AG09309 (cell line): ENCODE measurements at places on chromosomes 2 and 18.

GRCh38 chr2:231452799-231453508, 11.3 kb downstream of the NCL start:
- no peak for DNase-seq

DNA sequence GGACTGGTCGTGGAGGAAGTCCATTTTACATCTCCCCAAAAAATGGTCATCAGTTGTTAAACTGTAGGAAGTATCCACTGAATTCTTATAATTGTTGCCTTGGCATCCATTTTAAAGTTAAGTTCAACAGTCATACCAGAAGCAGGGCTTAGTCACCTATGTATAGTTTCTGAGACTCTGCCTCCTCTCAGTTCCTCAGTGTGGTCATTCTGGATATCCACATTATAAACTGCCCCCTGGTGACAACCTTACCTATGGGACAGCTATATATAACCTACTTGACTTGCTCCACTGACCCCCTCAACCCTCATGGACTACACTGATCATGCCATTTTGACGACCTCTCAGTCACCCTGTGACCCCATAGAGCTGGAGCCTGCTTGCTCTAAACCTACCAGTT, 617.0 kb downstream of the LRP1B start:
- DNase-seq = no peak

DNA sequence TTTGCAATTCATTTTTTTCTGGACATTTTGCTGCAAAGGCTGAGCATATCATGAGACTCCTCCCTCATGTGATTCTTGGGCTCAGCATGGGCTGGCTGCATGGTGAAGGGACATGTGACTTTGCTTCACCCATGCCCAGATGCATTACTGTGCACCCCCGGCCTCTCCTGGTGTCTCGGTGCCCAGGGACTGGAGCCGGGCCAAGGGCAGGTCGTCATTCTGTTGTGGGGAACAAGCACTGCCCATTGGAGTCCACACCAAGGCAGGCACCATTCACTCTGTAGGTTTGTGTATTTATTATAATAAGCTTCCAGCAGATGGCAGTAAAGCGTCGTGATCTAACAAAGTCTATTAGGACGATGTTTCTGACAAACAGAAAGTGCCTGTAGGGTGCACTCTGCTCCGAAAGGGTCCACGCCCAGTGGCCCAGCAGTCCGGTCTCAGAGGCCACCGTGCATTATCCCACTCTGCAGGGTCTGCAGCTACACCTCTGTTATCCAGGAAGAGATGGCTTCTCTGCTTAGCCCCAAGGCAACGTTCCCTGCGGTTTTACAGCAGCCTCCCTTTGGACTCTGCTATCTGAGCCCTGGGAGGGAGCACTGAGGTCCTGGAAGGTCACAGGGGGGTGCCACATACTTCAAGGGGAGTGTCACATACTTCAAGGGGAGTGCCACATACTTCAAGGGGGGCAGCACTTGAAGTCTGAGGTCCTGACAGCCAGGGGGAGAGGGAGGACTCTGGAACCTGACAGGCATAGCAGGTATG, 219.6 kb downstream of the TSN start:
- peak; percentile 33 for DNase-seq

DNA sequence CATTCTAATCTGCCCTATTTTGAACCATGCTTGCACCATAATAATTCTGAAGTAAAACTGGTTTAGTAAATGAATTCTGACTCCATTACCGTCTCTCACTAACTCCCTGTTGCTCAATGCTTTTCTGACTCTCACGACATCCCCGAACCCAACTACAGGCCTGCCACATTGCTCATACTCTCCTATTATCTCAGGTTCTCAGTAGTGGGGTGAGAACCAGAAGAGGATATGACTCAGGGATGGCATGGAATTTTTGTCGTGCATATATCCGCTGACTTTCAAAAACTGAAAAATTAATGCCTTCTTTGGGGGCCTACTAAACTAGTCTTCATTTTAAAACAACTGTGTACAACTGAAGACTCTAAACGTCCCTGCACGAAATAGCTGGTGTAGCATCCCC, 34.3 kb downstream of the NETO1 start:
- DNase-seq = peak; percentile 21

GRCh38 chr2:64455545-64455944, 1.6 kb downstream of the LGALSL start:
- no peak for DNase-seq

DNA sequence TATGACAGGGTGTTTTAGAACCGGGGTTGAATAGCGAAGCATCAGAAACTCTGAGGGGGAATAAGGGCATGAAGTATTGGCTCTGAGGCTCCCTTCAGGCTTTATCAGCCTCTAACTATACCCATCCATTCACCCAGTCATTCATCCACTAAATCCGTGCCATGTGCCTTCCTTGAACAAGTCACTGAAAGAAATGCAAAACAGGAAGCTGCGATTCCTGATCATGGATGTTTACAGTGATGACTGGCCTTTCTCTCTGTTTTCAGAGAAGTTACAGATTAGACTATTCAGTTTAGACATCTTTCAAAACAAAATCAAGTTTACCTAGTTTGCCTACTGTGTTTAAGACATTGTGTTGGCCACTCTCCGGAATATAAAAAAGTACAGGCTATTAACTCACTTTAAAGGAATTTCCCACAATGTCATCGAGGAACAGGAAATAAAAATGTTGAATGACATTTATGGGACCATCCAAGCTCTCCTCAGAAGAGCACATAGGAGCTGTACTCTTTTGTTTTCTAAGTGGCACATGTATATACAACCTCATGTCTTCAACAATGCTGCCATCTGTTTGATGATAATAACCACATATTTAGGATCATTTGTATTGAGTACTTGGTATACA, 43.8 kb upstream of the SLC14A1 start:
- DNase-seq = no peak

DNA sequence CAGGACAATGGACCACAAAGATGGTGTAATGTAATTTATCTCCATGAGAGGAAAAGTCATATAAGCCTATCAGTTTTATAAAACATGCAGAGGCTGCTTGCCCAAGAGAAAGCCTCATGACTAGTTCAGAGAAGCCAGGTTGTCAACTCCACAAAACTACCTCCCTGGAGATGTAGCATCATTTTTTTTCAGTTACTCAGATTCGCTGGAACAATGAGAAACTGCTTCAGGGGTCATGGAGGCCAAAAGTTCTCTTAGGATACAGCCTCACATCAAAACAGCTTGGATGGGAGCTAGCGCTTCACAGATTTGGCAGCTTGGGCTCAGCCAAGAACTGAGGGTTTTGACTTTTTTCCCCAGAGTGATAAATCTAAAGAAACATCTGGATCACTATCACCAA, 263.5 kb downstream of the INSIG2 start:
- DNase-seq = no peak

DNA sequence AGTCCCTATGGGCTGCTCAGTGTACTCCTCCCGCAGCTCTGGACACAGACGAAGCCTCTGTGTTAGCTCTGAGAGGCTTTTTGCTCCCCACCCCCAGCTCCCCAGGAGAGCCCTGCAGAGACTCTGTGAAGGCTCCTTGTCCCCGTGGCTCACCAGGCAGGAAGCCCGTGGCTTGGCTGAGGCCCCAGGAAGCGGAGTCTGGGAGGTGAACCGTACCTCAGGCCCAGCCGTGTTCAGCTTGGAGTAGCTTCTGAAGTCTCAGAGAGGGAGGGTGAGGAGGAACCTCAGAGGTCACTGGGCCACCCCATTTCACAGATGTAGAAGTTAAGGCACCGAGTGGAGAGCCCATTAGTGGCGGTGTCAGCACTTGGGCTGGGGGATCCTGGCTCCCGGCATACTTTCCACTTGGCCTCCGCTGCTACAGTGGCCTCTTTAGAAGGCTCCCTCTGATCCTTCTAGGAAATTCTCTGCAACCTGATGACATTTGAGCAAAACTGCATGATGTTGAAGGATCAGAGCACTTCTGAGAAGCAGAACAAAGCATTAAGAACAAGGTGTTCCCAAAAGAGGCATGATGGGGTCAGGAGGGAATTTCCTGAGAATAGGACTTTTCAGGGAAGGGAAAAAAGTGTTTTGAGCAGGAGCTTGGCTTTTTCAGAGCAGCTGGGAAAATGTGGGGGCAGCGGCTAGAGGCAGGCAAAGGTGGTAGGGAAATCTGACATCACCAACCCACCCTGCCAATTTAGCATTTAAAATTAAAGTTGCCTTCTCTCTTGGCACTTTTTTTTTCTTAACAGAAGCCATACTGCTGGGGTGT, 79.1 kb downstream of the MCFD2 start:
- DNase-seq = no peak

DNA sequence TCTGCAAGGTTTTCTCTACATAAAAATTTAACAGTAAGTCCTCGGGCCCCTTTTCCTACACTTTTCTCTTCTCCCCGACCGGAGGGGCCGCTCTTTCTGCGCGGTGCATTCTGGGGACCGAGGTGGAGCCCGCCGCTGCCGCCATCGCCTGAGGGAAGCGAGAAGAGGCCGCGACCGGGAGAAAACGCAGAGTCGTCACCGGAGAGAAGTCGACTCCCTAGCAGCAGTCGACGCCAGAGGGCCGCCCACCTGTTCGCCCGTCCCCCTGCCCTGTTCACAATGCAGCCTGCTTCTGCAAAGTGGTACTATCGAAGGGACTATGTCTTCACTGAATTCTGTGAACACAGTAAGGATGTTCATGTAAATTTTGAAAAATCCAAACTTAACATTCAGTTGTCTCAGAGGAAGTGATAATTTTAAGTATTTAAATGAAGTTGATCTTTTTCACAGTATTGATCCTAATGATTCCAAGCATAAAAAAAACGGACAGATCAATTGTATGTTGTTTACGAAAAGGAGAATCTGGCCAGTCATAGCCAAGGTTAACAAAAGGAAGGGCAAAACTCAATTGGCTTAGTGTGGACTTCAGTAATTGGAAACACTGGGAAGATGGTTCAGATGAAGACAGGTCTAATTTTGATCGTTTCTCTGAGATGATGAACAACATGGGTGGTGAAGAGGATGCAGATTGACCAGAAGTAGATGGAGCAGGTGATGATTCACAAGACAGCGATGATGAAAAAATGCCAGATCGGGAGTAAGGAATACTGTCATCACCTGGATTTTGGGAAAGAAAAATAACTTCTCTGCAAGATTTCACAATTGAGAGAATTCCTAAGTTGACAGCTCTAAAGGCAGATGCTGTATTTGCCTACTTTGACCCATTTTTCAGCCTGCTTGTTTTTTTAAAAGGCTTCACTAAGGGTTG, 55.8 kb downstream of the ASXL2 start:
- no peak for DNase-seq

DNA sequence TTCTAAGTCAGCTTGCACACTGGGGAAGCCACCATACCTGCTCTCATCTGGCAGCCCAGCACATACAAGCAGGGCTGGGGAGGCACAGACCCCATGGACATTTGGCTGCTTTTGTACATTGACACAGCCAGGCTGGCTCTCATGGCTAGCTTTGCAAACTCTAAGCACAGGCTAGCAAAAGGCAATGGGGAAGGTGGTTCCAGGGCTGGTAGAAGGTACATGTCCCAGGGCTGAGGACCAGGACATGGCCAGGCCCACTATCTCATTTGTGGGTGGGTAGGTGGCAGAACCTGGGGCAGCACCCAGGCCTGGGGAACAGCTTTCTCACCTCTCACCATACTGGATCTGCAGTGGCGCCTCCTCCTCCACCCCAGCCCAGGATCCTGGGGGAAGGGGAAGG, 90.9 kb downstream of the HS1BP3 start:
- DNase-seq = no peak

DNA sequence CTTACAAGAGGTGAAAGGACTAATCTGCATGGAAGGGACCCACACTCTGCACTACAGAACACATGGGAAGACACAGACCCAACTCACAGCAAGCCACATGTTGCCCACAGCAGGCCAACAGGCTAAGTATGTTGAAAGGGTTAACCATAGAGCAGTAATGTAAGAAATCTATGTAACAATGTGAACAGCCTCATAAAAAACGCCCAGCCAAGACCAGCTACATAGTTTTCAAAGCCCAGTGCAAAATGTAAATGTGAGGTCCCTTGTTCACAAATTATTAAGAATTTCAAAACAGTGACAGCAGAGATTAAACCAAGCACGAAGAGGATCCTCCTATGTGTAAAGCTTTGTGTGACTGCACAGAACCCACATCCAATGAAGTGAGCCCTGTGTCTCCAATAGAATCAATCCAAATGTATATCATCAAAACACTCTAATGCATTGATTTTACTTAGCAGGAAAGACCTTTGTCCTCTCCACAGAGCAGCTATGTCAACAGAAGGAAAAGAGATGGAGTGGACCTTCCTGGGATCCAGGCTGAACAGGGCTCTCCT, 210.1 kb downstream of the AGPS start:
- no peak for DNase-seq

- no peak for DNase-seq
Measured at GRCh38 chr18:32049393-32050171, 31.0 kb downstream of the RNF125 start.

- DNase-seq = no peak
Measured at GRCh38 chr2:41600460-41600859, 447.4 kb upstream of the PKDCC start.

DNA sequence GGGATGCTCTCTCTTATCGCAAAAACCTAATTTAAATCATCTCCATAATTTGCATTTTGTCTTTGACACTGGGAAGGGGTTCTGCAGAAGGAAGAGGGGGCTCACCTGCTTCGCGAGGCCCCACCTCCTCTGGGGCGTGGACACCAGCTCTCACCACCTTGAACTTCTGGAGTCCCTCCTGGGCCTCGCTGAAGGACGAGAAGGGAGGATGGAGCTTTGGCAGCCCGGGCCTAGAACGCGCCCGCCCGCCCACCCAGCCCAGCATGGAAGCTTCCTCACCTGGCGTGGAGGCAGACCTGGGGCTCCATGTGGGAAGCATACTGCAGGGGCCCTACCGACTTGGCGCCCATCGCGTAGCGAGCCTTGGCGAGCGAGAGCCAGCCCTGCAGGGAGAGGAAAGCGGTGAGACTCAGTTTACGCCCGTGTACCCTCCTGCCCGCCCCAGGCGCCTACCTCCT, 1.1 kb upstream of the IMP4 start:
- DNase-seq = no peak

DNA sequence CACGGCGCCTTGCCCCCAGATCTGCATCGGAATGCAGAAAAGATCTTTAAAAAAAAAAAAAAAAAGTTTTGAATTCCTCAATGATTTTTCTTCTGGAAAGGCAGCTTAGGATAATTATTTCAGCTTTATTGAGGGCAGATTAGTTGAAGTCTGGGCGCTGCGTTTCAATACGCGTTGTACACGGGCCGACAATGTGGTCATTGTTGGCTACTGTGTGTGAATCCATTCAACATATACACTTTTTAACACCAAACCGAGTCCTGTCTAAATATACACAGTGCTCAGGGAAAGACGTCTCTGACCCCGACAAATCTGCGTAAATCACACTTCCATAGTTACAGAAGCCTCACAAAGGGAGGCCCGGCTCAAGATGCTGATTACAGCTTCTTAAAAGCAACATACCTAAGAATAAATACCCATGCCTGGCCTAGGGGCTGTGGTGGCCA, 1.4 kb upstream of the SIX3 start:
- DNase-seq = no peak

- DNase-seq = no peak
Measured at GRCh38 chr2:229339618-229340017, 68.5 kb upstream of the PID1 start.
